ENCODE measurements at places on chromosomes 16 and 17.

DNA sequence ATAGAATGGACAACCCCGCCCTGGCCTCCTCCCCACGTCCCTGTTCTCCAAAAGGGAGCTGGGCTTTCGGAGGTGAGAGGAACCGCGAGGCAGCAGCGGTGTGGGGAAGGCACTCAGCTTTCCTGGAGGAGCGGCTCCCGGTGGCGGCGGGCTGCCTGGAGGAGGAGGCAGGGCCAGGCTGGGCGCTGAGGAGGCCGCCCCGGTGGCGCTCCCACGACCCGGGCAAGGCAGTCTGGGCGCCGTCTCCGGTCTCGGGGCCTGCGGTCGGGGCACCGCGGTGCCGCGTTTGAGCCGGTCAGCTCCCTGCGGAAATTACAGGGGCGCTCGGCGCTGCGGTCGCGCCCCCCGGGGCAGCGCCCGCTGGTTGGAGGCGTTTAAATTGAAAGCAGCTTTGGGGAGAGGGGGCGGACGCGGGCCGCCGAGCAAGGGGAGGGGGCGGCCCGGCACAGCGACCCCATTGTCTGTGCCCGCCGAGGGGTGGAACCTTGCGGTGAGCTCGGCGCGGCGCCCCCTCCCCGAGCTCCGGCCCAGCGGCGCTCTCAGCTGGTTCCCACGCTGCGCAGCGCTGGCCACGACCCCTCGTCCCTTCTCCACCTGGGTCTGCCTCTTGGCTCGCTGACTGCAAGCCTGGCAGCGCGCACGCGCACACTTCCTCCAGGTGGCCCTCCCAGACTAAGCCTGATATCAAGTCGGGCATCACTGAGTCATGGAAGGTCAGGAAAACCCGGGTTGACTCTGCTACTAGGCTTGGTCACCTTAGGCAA lies 58.7 kb upstream of the DLX4 start:
- DNase-seq, result no peak

- DNase-seq, result no peak
Observed at GRCh38 chr16:3756113-3756512, 38.8 kb upstream of the TRAP1 start.

- peak; percentile 88 for DNase-seq
Observed at GRCh38 chr16:30407102-30407803, at the start of gene ZNF771. Gene ZNF771, plus strand, starts transcription at chr16:30407606. Its CDS starts 448 bp downstream, at chr16:30408054.

GRCh38 chr17:10192972-10193371 lies 5.4 kb downstream of the GAS7 start:
- DNase-seq, result no peak

DNA sequence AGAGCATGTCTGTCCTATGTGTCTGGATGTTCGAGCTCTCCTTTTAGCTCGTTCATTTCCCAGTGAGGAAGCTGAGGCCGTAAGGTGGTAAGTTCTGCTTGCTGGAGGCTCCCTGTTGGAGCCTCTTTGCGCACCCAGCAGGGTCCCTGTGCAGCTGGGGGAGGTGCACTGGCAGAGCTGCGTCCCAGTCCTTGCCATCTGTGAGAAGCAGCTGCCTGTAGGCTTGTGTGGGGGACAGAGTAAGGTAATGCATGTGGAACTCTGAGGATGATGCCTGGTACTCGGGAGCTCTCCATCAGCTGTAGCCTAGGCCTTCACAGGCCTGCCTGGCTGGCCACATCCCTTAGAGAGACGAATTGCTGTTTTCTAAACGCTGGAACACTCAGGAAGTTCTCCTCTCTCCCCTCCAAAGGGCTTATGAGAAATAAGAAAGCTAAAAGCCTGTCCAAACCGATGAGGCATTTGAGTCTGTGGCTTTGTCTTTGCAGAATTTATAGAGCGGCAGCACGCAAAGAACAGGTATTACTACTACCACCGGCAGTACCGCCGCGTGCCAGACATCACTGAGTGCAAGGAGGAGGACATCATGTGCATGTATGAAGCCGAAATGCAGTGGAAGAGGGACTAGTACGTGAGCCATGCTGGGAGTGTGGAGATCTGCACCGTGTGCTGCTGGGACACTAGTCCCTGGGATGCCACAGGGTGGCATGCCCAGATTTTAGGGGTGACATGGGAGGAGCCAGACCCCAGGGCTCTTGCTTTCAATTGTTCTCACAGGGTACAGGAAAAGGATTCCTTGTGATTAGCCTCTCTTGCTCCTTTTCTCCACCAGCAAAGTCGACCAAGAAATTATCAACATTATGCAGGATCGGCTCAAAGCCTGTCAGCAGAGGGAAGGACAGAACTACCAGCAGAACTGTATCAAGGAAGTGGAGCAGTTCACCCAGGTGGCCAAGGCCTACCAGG lies 1.6 kb downstream of the NDUFB10 start:
- peak; percentile 30 for DNase-seq

DNA sequence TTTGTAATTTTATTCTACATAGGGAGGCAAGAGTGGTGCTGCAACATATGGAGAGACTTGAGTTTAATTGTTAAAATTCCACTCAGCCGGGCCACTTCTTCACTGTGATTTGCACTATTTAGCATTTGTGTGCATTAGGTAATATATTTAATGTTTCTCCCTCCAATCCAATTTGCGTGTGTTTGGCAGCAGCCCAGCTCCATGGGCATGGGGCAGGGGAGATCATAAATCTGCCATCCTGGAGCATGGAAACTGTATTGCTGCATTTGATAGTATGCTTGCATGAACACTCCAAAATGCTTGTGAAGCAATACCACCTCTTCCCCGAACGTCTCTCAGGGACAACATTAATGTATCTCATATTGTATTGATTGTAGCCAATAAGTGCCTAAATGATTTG lies 339.1 kb upstream of the RBFOX1 start:
- DNase-seq, result no peak

DNA sequence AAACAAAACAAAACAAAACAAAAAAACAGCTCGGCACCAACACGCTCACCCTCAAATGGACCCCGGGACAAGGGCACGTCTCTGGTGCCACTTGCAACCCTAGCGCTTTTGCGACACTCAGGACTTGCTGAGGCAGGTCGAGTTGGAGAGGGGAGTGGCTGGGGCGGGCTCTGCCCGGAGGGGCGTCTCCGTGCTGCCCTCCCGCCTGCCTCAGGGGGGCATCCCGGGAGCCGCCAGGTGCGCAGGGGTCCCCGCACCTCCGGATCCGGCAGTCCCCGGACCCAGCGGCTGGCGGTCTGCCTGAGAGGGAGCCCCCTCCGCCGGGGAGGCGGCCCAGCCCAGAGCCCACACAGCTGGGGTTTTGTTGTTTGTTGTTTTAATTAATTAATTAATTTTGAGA lies at the start of gene SLC52A1:
SLC52A1 (minus strand) TSS at position 112 of the 400 bp plus-strand sequence. CDS start 820 bp downstream, outside the sequence.
- no peak for DNase-seq

DNA sequence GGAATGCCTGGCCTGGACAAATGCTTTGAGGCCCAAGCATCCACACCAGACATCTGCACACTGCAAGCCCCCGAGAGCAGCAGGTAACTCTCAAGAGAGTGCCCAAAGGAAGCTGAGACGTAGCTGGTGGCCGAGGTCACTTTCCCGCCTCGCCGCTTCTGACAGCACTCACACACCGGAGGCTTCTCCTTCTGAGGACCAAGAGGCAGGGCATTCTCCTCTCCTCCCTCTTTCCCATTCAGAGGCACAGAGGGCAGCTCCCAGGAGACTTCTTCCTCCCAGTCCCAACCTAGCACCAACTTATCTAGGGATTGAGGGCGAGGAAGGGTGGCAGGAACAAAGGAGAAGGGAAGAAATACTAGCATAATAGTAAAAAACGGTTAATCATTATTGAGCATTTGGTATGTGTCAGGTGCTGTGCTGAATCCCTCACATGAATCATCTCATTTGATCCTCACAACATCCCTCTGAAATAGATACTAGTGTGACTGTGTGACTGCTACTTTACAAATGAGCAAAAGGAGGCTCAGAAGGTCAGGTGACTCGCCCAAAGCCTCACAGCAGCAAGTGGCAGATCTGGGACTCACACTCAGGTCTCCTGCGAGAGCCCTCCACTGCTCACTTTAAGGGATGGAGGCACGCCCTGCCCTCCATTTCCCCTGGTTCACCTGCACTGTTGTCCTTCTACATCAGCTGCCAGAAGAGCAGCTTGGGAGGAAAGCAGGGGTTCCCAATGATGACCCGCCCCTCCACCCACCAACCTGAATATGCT lies 41.8 kb downstream of the MYO18A start:
- DNase-seq, result peak; percentile 35

DNA sequence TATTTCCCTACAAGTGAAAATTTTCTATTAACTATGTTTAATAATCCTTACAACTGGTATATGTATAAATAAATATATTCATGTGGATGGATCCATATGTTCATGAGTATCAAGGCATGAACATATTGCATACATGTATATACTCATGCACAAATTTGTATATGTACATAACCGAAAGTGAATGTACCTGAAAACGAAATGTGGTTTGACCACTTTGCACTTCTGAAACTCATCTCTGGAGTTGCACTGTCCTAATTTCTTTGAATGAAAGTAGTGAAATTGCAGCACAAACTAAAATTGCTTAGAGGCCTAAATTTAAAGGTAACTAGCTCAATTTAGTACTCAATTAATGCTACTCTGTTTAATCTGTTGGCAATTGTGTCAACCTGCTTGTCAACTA lies 27.4 kb upstream of the GNAO1 start:
- no peak for DNase-seq

DNA sequence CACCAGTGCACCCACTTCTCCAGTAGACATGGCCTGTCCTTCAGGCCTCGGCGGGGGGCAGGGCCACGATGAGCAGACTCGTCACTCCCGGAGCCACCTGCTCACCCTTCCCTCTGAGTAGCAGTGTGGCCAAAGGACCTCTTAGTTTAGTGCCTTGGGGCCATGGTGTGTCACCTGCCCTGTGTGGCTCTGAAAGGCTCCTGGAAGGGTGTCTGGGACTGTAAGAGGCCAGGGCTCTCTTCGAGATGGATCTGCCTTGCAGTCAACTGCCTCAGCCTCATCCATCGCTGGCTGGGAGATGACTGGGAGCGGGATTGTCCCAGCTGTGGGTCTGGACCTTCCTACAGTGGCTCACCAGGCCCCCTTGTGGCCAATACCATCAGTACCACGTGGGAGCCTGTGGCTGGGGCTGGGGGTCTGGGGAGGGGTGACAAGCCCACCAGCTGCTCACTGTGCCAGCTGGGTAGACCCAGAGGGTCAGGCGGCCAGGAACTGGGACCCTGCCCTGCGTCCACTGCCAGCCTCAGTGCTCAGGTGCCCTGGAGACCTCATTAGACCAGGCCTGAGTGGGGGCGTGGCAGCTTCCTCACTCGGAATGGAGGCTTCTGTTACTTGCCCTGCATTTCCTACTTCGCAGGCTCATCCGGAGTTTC lies 133.4 kb downstream of the OR1D5 start:
- DNase-seq, result no peak
